ENCODE measurements at places on chromosomes 6 and 20. TPM values are rescaled to one million over a fixed set of nuclear protein-coding genes. Genes with fewer than 3 reads are reported as not detected.

Gene MAP3K5
- total RNA-seq, result 24.2 TPM

Gene CD93
- 1.00 TPM for total RNA-seq

Gene MTFR2
- total RNA-seq, result 8.1 TPM

Gene CCDC28A
- 17.9 TPM for total RNA-seq

Gene ACOT8
- 33.4 TPM for total RNA-seq

Gene GPRC6A
- not detected for total RNA-seq

Gene PEDS1
- 9.4 TPM for total RNA-seq

Gene MUC21
- not detected for total RNA-seq

Gene FOXF2
- total RNA-seq, result 0.25 TPM

Gene SMIM8
- 6.4 TPM for total RNA-seq

Gene PIGT
- total RNA-seq, result 21.1 TPM

Gene OPN5
- total RNA-seq, result not detected

Gene OPRM1
- not detected for total RNA-seq

Gene ITCH
- total RNA-seq, result 117 TPM

Gene LRRN4
- not detected for total RNA-seq

Gene MYLK4
- 0.25 TPM for total RNA-seq

Measured in uterine smooth muscle cell (primary cell).